Effector memory CD8-positive, alpha-beta T cell (primary cell): ENCODE measurements at places on chromosomes 7 and 10.

- no peak for DNase-seq
Measured at GRCh38 chr10:119370111-119370741, 162.9 kb downstream of the GRK5 start.

DNA sequence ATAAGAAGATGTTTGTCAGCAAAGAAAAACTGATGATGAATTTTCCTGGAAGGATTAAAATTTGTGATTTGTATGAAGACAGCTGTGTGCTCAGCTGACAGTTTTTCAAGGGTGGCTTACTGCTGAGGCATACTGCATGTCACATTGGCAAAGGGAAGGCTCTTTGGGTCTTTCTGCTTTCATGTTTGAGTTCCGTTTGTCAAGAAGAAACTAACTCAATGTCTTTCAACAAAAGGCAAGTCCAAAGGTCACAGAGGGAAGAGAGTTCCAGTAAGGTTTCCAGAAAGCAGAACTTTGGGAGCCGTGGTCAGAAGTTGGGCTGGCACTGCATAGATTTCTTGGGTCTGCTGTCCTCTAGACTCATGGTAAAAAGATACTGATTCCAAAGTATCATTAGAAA is 16.9 kb downstream of the DYDC2 start:
- no peak for DNase-seq

DNA sequence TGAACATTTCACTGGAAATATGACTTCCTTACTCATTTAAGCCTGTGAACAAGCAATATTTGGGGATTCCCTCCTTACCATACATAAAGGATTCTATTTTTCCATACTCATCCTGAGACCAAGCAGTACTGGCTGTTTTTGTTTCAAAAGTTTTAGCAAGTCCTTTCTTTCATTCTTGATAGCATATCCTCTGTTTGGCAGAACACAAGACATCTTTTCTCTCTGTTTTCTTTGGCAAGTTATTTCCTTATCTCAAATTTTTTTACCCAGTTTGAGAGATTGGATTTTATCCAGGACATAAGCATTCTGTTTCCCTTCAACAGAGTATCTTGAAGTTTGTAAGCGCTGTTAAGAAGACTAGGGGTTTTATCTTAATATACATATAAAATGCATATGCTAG is 3.0 kb upstream of the WASL start:
- no peak for DNase-seq

DNA sequence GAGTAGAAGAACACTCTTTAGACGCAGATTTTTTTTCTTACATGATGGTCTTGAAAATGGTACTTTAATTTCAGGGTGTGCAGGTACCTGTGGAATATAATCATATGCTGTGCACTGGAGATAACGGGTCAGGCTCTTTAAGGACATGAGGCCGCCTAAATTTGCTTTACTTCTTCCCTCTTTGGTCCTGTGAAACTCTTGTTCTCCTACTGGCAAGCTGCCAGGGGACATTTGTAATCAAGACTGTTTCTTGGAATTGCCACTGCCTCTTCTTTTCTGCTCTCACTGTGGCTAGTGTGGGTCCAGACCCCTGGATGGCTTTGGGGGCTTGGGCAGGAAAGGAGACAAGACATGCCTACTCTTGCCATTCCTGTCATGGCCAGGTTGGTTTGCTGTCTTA is 146.0 kb downstream of the SND1 start:
- no peak for DNase-seq

DNA sequence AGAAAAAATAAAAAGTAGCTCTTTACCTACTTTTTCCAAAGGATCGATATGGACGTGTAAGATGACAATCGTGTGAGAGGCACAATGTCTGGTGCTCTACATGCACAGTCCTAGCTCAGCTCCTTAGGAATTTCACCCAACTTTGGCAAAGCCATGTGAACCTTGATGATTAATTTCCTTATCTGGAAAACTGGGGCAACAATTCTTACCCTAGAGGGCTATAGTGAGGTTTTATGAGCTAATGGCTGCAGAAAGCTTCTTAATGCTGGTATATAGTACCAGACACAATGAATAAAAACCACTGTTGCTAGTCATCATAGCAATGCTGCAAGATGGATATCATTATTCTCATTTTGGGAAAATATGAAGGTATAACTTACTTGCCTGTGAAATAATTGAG is 202.7 kb downstream of the PARD3 start:
- DNase-seq = no peak

GRCh38 chr7:20777377-20778062 is 9.2 kb downstream of the SP8 start:
- DNase-seq = no peak

DNA sequence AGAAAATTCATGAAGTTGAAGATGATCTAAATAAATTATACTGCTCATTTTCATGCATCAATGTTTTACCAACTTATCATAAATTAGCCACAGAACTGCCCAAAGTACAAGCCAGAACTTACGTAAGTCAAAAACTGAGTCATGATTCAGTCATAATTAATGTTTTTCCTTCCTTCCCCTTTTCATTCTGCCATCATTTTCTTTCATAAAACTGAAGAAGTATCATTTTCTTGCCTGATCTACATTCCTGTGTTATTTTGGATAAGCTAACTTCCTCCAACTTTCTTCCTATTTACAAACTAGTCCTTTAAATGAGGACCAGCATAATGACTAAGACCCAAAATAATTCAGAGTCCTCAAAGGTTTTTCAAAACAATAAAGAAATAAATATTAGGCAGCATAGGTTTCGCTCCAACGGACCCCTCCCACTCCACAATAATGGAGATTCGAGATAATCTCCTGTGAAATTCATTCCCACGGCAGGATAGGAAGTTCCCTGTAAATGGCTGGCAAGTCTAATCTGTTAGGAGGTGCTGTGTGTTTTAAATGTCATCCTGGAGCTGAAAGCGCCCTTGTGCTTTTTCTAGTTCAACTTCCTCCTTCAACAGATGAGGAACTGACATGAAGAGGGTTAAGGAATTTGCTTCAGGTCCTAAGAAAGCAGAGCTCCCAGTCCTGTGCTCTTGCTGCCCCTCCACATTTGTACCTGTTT is 218.9 kb downstream of the DOCK4 start:
- DNase-seq = no peak

DNA sequence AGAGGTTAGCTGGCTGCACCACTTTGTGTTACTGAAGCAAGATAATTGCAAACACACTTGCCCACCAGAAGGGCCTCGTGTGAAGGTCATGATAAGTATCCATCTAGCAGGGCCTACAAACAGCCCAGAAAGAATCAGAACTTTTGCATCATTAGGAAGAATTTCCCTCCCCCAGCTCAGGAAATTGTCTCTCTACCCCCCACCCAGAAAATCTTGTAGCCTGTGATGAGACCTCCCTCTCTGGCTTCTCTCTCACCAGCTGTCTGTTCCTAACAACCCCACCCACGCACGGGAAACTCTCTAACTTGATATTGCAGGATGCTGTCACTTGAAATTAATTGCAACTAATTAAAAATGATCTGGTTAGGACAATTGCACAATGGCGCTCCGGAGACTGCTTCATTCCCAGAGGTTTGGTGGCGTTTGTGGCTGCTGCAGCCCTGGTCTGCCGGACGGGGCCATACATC is 34.5 kb downstream of the ZNF503 start:
- DNase-seq = no peak

DNA sequence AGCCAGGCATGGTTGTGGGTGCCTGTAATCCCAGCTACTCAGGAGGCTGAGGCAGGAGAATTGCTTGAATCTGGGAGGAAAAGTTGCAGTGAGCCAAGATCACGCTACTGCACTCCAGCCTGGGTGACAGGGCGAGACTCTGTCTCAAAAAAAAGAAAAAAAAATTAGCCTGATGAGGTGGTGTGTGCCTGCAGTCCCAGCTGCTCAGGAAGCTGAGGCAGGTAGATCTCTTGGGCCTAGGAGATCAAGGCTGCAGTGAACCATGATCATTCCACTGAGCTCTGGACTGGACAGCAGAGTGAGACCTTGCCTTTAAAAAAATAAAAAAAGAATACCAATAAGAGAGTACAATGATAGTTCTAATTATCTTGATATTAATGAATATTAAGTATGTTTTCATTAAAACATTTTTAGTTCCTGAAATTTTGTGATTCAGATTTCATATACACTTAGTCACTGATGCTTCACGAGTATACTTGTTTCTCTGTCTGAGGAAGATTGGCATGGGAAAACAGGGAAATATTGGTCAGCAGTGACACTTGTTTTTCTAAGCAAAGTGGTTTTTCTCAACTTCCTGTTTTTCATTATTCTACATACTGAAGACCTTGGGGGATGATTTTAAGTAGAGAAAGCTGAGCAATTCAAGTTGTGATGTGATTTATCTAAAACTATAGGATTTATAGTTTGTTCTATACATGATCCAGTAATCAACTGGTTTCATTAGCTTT is 76.8 kb downstream of the ADK start:
- DNase-seq = no peak

DNA sequence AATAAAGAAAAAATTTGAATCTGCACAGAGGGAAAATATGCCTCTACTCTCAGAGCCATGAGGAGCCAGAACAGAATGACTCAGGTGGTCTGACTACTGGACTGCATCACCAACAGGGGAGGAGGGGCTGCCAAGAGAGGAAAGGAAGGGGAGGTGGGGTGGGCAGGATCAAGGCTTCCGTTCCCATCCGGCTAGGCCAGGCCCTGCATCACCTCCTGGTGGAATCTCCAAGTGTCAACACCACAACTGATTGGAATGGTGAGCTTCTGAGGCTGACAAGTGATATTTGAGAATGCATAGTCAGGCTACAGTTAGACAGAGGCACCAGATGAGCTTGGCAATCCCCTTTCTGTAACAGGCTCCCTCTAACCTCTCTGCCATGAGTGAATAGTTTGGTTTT is 10.4 kb upstream of the GPR26 start:
- DNase-seq = no peak

- DNase-seq = no peak
Measured at GRCh38 chr10:124943301-124944092, 1.6 kb downstream of the ZRANB1 start.

DNA sequence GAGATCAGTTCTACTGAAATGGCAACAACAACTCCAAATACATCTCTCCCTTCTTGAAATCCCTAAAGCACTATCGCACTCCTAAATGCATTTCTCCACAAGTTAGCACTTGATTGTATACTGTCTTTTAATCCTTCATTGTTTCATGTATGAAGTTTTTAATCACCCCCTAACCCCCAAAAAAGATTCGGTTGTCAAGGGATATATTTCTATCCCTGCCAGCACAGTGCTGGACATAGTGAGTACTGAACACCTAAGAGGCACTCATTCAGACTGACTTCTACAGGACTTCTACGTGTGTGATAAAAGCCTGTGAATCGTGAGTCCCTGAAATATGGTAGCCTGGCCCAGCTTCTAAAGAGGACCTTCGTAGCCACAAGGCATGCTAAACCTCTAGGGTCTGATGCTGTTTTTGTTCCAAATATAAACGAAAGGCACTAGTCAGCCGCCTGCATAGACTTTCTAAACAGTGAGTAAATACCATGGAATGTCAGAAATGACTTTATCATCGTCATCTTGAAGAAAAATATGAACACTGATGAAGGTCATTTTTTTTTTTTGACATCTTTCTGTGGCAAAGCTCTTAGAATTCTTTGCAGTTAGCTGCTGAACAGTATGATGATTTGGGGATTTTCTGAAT is 14.6 kb upstream of the ZSCAN21 start:
- DNase-seq = no peak

GRCh38 chr7:68180761-68181160 is 1184.1 kb downstream of the TYW1 start:
- no peak for DNase-seq

- no peak for DNase-seq
Measured at GRCh38 chr10:117578999-117579590, 36.5 kb downstream of the EMX2 start.

DNA sequence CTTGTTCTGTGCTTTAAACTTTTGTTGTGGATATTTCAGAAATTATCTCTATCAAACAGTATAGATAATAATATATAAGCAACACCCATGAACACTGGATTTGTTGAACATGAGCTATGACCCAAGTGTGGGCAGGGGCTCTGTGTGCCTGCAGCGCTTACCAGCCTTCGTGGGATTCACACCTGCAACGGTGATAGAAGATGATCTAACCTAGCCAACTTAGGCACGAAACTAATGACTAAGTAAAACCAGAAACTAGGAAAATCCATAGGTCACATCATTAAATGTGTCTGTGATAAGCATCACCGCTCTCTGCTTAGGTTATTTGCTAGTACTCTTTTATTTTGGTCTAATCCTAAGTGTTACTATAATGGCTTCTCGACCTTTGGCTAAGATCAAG is 18.0 kb downstream of the SPAG6 start:
- DNase-seq = no peak

GRCh38 chr7:16078076-16078952 is 343.0 kb downstream of the CRPPA start:
- DNase-seq = no peak

DNA sequence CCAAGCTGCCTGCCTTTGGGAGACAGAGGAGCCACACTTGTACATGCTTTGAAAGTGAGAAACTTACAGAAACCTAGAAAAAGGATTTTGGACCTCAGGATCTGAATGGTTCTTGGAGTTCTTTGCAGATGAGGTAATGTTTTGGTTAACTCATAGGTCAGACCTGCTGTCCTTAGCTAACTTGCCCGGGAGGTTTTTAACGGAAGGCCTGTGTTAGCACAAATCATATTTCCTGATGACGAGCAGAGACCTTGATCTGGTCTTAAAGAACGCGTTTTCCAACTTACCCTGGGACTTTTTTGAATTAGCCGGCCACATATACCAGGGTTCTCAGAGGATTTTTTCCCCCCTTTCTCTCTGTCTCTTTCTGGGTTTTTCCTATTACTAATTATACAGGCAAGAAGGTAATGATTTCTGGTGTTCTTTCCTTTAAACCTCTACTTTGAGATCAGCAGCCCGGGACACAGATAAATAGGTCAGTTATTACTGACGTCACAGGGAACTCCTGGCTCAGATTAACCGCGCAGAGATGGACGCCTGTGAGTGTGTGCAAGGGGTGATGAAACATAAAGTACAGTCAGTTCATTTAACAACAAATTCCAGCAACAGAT is 101.7 kb upstream of the KLF6 start:
- DNase-seq = no peak

- no peak for DNase-seq
Measured at GRCh38 chr7:668139-668931, 58.2 kb upstream of the DNAAF5 start.

DNA sequence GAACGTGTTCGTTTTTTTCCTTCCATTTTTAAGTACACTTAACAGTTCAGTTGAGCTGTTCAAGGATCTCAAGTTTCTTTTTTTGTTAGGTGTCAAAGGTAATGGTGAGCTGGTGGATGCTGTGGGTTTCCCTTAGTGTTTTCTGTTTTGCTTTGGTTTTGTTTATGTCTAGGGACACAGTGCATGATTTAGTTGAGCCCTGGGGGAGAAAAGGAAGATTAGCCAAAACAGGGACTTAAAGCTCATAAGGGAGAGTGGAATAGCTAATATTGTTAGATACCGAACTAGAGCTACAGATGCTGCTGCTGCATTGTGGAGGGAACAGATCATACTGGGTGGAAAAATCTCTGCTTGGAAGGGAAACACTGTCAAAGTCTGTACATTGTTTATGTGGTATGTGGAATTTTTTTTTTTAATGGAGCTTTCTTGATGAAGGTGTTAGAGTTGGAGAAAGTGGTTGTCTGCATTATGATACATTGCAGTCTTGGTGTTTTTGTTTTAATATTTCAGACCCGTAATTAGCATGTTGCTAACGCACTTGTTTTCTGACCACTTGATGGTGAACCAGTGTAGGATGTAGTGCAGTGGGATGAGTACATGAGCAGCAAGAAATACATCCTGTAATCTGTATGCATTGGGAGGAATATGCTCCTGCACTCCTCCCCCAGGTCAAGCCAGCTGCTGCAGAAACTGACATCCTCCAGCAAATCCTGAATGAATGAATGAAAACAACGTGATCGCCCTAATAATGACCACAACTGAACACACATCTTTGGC is 2.1 kb downstream of the GLCCI1 start:
- no peak for DNase-seq
